ENCODE measurements at places on chromosomes 4 and X. TPM values are rescaled to one million over a fixed set of nuclear protein-coding genes. Genes with fewer than 3 reads are reported as not detected.

GRCh38 chr4:185513489-185514181 lies 21.7 kb downstream of the PDLIM3 start:
- no peak for DNase-seq

DNA sequence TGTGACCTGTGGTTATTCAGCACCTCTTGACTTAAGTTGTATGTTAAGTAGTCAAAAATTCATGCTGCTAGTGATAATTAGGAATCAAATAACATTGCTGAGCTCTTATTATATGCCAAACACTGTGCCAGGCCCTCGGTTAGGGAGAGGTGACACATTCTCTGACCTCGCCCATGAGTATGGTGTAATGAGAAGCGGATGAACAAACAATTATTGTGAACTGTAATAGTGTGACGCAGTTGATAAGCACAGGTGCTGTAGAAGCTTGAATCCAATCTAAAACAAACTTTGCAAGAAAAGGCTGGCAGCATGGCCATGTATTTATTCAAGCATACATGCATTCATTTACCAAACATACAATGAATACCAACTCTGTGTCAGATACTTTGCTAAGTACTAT lies 303.5 kb upstream of the HS3ST1 start:
- no peak for DNase-seq

- DNase-seq: no peak
Observed at GRCh38 chr4:78320349-78320935, 231.1 kb upstream of the ANXA3 start.

GRCh38 chrX:39766855-39767254 lies 330.9 kb downstream of the BCOR start:
- no peak for DNase-seq

- no peak for DNase-seq
Observed at GRCh38 chrX:103061486-103061885, 2.5 kb downstream of the BEX1 start.

GRCh38 chr4:100838286-100838685 lies 320.5 kb upstream of the EMCN start:
- no peak for DNase-seq

DNA sequence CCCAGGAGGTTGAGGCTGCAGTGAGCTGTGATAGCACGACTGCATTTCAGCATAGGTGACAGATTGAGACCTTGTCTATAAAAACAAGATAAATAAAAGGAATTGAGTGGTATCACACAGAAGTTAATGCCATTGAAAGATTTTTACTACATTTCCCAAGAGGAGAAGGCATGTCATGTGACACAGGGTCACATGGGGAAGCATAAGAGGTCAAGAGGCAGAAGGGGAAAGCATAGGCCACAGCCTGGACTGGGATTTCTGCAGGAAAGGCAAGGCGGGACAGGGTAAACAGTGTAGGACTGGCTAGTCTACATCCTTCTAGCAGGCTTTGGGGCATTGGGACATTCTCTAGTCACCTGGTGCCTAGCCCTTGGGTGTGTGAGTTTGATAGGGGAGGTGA lies 88.6 kb downstream of the PDGFRA start:
- no peak for DNase-seq

DNA sequence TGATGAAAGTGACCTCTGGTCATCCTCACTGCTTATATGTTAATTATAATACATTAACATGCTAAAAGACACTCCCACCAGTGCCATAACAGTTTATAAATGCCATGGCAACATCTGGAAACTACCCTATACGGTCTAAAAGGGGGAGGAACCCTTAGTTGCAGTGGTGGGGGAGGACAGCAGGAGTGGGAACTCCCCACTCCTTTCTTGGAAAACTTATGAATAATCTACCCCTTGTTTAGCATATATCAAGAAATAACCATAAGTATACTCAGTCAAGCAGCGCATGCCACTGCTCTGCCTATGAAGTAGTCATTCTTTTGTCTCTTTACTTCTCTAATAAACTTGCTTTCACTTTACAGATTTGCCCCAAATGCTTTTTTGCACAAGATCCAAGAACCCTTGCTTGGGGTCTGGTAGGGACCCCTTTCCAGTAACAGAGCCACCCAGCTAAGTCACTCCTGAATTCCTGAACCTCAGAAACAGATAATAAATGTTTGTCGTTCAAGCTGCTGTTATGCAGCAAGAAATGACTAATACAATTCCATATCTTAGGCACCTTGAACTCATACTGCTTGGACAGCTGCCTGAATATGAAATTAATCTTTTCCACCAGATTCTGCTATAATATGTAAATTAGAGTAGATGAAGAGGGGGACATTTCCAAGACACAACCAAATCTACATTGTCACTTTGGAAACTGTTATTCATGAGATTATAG lies 14.4 kb upstream of the REPS2 start:
- no peak for DNase-seq

DNA sequence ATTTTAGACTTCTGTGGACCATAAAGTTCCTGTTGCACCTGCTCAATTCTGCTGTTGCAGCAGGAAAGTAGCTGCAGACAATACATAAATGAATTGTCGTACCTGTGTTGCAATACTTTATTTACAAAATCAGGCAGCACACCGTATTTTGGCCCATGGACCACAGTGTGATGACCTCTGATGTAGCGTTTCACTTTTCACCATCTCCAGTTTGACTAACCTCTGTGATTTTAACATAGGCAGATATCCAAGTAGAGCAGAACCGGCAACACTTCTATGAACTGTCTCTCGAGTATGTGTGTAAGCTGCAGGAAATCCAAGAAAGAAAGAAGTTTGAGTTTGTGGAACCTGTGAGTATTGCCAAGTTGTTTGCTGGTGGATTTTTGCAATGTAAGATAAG lies 132.7 kb downstream of the ARHGAP10 start:
- no peak for DNase-seq

- DNase-seq: no peak
Observed at GRCh38 chr4:138981930-138982390, 33.6 kb upstream of the NOCT start.

- no peak for DNase-seq
Observed at GRCh38 chrX:30589146-30589888, 11.8 kb upstream of the TASL start.

DNA sequence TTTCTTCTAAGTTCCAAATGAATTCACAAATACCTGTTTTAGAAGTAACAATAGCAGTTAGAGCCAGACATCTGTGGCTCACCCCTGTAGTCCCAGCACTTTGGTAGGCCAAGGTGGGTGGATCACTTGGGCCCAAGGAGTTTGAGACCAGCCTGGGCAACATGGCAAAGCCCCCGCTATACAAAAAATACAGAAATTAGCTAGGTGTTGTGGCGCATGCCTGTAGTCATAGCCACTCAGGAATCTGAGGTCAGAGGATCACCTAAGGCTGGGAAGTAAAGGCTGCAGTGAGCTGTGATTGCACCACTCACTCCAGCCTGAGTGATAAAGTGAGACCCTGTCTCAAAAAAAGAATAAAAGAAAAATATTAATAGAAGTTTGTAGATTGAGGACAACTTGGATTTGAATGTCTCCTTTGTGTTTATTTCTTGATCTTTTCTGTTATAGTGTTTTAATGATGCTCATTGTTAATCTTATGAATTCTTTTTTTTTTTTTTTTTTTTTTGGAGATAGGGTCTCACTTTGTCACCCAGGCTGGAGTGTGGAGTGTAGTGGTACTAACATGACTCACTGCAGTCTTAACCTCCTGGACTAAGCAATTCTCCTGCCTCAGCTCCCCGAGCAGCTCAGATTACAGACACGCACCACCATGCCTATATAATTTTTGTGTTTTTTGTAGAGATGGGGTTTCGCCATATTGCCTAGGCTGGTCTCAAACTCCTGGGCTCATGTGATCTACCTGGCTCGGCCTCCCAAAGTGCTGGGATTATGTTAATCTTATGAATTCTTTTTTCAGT lies 30.7 kb upstream of the RAPGEF2 start:
- DNase-seq: no peak

GRCh38 chrX:2863646-2864045 lies 34.9 kb downstream of the GYG2 start:
- no peak for DNase-seq

- DNase-seq: no peak
Observed at GRCh38 chrX:154654372-154654771, 993 bp upstream of the CTAG2 start.

GRCh38 chrX:111869639-111870034 lies 6.3 kb upstream of the TRPC5OS start:
- DNase-seq: peak; percentile 4

GRCh38 chr4:111064342-111064993 lies 441.6 kb upstream of the PITX2 start:
- DNase-seq: no peak

DNA sequence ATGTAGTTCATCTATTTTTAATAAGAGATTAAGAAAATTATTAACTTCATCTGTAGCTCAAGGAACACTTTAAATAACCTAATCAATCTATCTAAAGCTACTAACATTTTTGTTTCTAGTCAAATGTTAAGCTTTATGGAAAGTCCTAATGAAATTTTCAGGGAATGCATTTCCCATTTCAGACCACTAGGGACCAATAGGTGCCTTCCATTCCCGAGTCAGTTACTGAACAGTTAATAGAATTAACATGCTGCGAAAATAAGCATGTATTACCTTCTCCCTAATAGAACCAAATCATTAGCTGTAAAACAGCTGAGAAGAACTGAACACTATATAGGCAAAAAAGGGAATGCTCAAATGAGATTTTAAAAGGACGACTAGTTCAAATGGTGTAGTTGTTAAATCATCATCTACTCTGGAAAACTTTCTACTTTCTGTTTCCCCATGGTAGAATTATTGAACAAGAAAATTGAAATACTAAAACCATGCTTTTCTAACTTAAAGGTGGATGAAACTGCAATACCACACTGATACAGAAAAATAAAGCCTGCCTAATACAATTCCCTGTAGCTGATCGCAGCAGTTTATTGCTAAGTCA lies 22.5 kb downstream of the STX18 start:
- DNase-seq: no peak

DNA sequence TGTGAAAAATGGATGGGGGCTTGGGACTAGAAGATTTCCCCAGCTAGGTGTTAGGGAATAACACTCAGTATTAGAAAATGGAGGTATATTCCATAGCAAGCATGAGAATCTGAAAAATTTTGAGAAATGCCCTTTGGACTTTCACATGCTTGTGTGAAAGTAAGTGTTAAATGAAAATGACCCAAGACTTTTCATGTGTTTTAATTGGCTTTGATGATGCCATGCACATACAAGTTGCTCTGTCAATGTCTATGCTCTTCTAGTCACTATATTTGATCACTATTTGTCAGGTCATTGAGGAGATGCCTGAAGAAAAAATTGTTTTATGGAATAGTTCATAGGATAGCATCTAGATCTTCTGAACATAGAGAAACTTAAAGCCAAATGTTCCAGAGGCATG lies 147.6 kb downstream of the SH2D1A start:
- DNase-seq: no peak

DNA sequence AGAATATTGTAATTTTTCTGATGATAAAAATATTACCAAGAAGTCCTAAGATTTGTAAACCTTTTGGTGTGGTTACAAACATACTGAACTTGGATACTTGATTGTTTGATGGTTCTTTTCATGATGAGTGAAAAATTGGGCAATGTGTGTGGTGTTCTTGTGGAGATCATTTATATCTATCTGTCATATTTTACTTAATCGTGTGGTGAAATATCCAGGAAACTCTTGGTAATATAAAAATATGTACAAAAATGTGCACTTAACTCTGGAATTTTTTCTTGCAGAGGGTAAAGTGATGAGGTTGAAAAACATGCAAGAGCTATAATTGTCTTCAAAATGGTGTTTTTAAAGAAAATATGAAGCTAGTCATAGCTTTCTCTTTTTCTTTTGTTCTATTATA lies 2.8 kb downstream of the DCUN1D4 start:
- no peak for DNase-seq

- DNase-seq: no peak
Observed at GRCh38 chrX:134443461-134443860, 16.5 kb upstream of the HPRT1 start.

DNA sequence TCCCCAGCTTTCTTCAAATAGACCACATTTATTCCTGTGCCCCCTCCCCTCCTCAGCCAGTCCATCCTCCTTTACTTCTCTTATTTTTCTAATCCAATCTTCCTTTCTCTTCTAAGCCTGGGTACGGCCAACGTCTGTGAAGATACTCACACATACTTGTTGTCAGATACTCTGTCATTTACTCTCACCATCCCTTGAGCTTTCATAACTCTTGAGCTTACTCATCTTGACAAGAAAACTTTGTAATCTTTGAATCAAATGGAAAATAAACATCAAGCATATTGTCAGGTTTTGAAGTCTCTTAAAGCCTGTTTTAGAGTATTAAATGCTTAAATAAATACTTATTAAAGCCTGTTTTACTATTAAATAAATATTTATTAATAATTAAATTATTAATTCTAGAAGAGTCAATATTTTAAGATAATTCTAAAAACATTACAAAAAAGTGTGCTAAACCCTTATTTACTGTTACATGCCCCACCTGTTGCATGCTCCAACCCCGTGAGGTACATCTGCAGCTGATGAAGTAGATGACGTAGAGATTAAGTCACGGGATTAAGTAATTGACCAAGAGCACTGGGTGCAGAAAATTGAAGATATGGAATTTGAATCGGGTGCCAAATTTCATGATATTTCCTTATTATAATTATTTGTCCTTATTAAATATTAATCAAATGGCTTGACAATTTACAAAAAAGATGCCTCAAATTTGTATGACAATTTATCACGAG lies 1.5 kb upstream of the TRIML2 start:
- DNase-seq: no peak

DNA sequence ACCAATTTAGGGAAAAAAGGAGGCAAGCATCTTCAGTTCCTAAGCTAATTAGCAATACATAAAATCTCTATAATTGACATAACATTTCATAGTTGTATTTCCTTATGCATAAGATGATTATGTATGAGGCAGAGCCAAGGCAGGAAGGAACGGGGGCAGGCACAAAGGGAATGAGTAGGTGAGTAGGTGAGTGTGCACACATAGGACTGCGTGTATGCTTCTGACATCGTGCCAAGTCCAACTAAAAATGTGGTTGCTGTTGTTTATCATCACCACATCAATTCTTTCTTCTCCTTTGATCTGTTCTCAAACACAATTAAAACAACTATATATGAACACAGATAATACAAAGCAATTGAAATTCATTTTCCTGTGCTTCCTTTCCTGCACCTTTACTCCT lies 131.2 kb downstream of the UNC5C start:
- DNase-seq: no peak

GRCh38 chrX:120367402-120368109 lies 5.7 kb downstream of the ATP1B4 start:
- no peak for DNase-seq

- no peak for DNase-seq
Observed at GRCh38 chrX:107102980-107103379, 15.6 kb downstream of the RBM41 start.

- DNase-seq: no peak
Observed at GRCh38 chr4:83993774-83994173, 457.9 kb downstream of the GPAT3 start.

The ABCG2 gene
- total RNA-seq: 25.1 TPM

The SCLT1 gene
- total RNA-seq: 94.8 TPM

The UGT8 gene
- 5.1 TPM for total RNA-seq

The CDX4 gene
- total RNA-seq: not detected

The GLRB gene
- total RNA-seq: 51.5 TPM

The HSFX3 gene
- total RNA-seq: not detected

The EGFL6 gene
- 0.31 TPM for total RNA-seq

The FAM149A gene
- 38.8 TPM for total RNA-seq

The SNX25 gene
- total RNA-seq: 50.4 TPM

The SPANXN3 gene
- total RNA-seq: not detected

The P2RY4 gene
- total RNA-seq: 0.16 TPM

The C1QTNF7 gene
- 2.8 TPM for total RNA-seq

The NAA11 gene
- not detected for total RNA-seq
